ENCODE measurements at places on chromosomes 1 and 21. TPM values are rescaled to one million over a fixed set of nuclear protein-coding genes. Genes with fewer than 3 reads are reported as not detected.

PLXNA2 gene
- under 0.01 TPM for total RNA-seq

BNIPL gene
- 0.15 TPM for total RNA-seq

UBXN10 gene
- 0.46 TPM for total RNA-seq

TFF2 gene
- not detected for total RNA-seq

OR2L3 gene
- not detected for total RNA-seq

C1QA gene
- total RNA-seq, result not detected

CD1B gene
- not detected for total RNA-seq

CNIH3 gene
- 24.7 TPM for total RNA-seq

TGFBR3 gene
- 31.3 TPM for total RNA-seq

OPRD1 gene
- not detected for total RNA-seq
